Lower leg skin (tissue), 4 donors: ENCODE measurements at places on chromosomes 3 and 15.

GRCh38 chr3:112531358-112531781 lies 30.4 kb downstream of the ATG3 start:
- DNase-seq, result no peak

- peak; percentile 98 for DNase-seq
These were observed at the start of gene FAM219B for GRCh38 chr15:74906450-74907162. TSS of gene FAM219B (minus strand) at chr15:74906851. CDS start at chr15:74906800, 51 bp downstream.

GRCh38 chr3:28765194-28765593 lies 416.6 kb upstream of the AZI2 start:
- no peak for DNase-seq

GRCh38 chr15:80249973-80250372 lies 2.0 kb downstream of the CTXND1 start:
- DNase-seq, result no peak
